Activated CD8-positive, alpha-beta memory T cell treated with anti-CD3 and anti-CD28 coated beads, Interleukin-2, amount 50 U/mL, for 4 hours (primary cell): ENCODE measurements at places on chromosomes 6 and 20.

DNA sequence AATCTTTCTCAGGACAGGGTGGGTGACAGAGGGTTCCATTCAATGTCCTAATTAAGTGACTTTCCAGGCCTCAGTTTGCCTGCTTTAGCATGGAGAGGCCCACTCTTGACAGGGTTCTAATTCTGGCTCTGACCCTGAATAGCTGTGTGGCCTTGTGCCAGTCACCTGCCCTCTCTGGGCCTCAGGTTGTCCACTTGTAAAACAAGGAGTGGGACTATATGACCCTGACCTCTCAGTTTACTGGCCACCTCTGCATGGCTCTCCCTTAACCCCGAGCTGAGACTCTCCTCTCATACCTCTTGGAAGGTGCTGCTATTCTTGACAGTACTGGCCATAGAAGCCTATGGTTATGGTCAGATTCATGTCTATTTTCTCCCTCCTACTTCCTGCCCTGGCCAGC, 44.1 kb upstream of the MLN start:
- DNase-seq: no peak

DNA sequence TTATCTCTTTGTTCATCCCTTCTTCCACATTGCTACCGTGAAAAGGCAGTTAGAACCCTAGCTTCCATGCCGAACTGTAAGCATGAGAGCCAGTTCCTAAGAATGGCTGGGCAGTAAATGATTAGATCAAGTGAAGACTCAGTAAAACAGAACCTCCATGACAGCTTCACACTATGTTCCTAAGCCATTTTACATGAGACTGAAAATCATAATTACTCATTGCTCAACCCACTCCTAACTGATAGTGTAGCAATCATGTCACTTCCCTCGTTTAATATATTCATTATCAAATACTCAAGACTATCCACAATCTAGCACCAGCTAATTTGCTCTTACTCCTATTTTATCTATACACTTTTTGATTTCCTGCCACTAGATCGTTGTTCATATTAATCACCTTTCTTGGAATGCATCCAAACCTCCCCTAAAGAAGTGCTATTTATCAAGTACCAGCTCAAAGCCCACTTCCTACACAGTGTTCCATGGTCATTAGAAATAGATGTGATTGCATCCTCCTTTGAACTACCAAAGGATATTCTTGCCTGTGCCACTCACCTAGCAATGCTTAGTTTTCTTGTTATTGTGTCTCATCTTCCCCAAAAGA, 6.0 kb downstream of the TMEM30A start:
- DNase-seq: no peak

GRCh38 chr20:48285656-48286055, 500.4 kb upstream of the SULF2 start:
- DNase-seq: no peak

- DNase-seq: no peak
Observed at GRCh38 chr6:15516923-15517560, 145.8 kb downstream of the DTNBP1 start.

DNA sequence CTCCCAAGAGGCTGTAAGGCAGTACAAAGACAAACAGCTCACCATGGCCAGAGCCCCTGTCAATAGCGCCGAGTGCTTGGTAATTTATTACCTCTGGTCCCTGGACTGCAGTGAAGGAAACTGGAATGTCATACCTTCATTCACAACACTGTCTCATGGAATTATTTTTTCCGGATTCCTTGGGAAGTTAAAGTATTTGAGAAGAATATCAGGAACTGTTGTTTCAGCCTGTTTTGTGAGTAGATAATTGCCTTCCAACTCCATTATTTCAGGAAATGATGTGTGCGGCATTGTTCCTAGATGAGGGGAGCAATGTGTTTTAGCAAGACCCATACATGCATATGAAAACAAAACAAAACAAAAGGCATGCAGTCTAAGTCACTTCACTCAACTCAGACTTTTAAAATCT, 64.0 kb downstream of the BLOC1S5 start:
- DNase-seq: no peak

- DNase-seq: no peak
Observed at GRCh38 chr6:162239330-162239729, 488.2 kb downstream of the PRKN start.

DNA sequence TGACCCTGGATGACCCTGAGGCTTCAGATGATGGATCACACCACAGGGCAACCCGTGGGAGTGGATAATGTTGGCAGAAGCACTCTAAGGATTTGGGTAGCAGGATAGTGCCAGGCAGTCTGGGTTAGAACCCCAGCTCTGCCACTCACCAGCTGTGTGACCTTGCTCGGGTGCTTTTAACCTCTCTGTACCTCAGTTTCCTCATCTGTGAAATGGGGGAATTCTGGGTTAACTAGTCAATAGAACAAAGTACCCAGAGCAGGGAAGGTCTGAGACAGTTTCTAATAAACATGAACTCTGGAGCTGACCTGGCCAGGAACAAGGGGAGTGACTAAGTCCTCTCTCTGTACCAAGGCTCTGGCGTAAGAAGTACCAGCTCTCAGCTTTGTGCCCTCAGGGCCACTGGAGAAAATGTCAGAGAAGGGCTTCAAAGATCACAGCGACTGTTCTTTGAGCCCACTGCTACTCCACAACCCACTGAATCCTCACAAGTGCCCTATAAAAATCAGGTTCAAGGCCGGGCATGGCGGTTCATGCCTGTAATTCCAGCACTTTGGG, 14.7 kb upstream of the NOL4L start:
- no peak for DNase-seq

DNA sequence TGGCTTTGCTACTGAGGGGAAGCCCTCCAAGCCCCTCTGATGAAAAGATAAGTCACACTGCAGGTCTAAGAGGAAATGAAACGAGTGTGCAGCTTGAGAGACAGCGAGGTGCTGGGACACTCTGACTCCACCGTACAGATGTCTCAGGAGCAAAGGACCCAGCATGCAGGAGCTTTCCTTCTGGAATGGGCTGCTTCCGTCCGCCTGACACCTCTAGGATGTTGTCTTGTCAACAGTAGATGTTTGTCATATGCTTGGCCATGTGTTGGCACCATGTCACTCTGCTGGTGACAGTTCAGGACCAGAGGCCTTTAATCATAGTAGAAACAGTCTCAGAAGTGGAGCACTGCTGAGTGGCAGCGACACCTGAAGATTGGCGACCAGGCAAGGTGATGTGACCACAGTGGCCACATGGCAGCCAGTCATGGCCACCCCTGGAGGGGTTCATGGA, 46.7 kb downstream of the SLC24A3 start:
- DNase-seq: no peak

- no peak for DNase-seq
Observed at GRCh38 chr6:11183761-11184362, 48.6 kb downstream of the NEDD9 start.

GRCh38 chr6:123462152-123462551, 174.6 kb downstream of the TRDN start:
- no peak for DNase-seq

GRCh38 chr6:100463630-100464161, 1.0 kb downstream of the SIM1 start:
- no peak for DNase-seq

DNA sequence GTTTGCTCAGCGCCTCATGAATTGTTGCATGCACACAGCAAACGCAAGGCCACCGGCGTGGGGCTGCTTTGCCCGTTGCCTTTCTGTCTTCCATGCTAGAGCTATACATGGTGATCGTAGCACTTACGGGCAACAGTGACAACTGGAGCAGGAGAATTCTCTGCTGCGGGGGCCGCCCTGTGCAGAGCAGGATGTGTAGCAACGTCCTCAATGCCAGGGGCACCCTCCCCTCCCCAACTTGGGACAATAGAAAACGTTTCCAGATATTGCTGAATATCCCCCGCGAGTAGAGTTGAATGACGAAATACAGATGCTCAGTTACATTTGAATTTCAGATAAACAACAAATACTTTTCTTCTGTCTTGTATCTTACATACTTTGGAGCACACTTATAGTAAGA, 198.7 kb downstream of the TFAP2C start:
- DNase-seq: no peak

DNA sequence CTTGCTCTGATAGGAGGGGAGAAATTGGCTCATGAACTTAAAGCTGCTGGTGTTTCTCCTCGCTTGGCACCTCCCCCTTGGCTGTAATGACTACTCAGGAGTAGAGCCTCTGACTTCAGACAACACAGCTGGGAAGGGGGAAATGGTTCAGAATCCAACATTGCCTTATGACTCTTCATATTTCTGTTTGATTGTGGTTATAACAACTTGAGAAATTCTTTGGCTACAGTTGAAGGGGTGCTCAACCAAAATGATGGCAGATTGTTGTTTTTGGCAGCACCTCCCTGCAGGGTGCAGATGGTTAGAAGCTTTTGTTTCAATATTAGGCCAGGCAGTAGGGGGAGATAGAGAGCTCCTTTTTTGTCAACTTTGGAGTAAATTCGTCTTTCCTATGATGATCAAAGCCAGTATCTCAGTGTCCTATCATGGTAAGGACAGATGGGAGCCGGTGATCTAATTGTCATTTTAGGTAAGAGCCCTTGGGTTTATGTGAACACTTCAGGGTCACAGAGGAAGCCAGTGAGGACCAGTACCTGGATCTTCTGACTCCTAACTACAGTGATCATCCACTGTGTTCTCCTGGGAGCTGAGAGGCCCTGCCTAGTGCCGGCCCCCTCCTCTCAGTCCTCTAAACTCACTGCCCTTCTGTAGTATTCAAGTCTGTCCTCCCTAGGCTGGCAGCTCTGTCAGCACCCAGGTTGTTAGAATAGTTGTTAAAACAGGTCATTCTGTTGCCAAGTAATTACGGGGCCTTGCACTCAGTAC, 39.9 kb downstream of the RPRD1B start:
- no peak for DNase-seq

DNA sequence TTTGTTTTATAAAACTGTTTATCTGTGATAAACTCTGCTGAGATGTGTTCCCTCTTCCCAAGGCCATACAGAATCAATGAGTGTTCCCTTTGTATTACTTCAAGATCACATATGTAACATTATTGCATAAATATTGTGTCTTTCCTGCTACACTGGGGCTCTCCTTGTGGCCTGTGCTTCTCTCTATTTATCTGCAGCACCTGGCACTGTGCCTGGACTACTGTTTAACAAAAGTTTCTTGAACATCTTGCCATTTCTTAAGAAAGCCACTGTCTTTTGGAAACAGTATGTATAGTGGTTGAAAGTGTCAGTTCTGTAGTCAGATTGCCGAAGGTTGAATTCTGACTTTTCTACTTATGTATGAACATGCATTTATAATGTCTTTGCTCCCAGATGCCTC, 169.0 kb upstream of the SCGN start:
- no peak for DNase-seq

- no peak for DNase-seq
Observed at GRCh38 chr20:46119028-46119546, 973 bp downstream of the CD40 start.

DNA sequence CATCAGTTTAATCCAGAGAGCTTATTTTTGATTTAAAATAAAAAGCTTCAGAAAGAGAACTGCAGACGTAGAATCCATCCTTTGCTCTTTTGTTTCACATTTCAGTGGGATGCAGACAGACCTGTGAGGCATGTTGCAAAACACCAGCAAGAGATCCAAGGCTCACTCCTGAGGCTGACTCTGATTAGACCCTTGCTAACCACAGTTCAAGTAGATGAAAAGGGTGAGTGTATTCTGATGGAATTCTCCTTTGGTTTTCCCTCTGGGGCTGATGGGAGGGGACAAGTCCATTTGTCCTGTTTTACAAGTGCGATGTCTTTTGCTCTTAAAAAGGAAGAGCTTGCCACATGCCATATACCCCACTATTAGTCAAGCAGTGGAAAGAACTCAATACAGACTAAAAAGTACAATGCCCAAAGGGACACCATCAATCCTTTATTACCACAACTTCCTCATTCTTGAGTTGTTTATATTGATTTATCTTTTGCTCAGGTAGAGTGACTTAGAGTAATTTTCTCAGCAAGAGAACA, 772.7 kb downstream of the MAFB start:
- DNase-seq: no peak

DNA sequence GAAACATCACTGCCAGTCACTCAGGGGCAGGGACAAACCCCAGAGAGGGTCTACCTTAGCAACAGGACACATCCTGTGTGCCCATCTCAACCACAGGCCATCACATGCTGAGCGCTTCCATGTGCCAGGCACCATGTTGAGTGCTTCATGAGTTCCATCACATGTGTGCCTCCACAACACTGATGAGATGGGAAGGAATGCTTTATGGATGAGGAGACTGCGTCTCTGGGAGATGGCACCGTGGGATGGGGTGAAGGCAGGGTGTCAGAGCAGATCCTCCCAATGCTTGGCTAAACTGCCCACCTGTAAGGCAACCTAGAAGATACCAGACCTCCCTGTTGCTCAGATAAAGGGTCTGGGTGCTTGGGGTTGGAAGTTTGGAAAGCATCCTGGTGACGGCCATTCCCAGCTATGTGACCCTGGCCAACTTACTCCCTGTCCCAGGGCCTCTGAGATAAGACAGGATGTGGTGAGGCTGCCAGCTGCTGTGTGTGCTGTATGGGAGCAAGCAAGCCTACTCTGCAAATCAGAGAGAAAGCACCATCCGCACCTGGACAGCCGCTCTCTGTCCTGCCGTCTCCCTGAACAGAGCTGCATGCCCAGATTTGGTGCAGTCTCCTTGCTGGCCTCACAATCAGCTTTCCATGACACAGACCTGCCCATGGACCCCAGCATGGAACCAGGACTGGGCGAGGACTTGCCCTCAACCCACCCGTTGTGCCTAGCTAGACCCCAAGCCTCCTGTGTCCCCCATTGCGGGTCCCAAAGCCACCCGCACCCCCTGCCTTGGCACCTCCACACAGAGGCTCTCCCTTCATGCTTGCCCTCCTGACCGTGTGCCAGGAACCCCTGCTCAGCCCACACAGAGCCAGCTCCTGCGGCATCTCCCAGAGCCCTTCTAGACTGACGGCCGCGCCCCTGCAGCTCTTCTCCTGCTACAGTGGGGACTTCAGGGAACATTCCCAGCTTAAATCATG, 143.7 kb downstream of the SYNDIG1 start:
- no peak for DNase-seq

DNA sequence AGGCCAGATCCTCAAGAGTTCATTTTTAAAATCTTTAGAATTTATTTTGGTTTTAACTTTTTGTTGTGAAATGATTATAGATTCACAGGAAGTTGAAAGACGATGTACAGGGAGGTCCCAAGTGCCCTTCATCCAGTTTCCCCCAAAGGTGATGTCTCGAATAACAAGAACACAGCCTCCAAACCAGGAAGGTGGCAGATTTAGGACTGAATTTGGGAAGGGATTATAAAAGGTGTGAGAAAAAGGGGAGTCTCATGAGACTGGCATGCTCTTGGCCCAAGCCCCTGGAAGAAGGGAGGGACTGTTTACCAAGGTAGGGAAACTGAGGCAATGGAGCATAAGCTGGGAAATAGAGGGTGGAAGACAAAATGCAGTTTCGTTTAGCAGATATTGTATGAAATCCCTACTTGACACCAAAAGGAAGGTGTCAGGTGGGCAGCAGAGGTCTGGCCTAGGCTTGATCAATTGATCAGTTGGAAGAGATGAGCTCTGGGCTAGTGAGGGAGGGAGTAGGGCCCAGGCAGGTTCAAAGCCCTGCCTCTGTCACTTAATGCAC, 81.2 kb downstream of the BMP7 start:
- DNase-seq: no peak

DNA sequence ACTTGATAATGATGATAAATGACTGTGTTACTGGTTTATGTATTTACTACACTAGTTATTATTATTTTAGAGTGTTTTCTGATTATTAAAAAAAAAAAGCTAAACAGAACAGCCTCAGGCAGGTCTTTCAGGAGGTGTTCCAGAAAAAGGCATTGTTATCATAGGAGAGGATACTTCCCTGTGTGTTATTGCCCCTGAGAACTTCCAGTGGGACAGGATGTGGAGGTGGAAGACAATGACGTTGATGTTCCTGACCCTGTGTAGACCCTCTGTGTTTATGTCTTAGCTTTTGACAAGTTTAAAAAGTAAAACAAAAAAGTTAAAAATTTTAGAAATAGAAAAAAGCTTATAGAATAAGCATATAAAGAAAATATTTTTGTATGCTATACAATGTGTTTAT, 49.1 kb downstream of the NCOA7 start:
- no peak for DNase-seq
